ENCODE measurements at places on chromosomes 2 and 18. TPM values are rescaled to one million over a fixed set of nuclear protein-coding genes. Genes with fewer than 3 reads are reported as not detected.

- DNase-seq = peak; percentile 96
Measured at GRCh38 chr2:64859312-64860212, 129.6 kb upstream of the SLC1A4 start.

- peak; percentile 97 for DNase-seq
Measured at GRCh38 chr2:55133467-55134315, 83.4 kb upstream of the RTN4 start.

DNA sequence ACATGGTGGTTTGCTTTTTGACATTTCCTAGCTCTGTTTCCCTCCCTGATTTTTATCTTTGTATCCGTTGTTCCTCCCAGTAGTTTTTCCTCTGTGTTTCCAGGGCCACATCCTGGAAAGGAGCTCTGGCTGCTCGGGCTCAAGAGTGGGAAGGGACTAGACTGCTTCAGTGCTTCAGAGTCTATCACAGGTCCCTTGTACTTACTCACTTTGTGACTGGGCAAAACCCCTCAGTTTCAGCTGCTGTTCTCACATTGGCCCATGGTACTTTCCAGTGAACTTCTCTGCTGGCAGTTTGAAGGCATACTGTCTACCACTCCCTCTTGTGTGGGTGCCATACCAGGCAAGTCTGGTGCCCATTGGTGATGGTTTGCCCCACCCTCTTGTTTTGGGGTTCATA is 7.5 kb upstream of the STAMBP start:
- DNase-seq = no peak

Gene ATL2
- 104 TPM for total RNA-seq

GRCh38 chr2:150601280-150602038 is 114.0 kb upstream of the RND3 start:
- no peak for DNase-seq

Gene STPG4
- not detected for total RNA-seq

DNA sequence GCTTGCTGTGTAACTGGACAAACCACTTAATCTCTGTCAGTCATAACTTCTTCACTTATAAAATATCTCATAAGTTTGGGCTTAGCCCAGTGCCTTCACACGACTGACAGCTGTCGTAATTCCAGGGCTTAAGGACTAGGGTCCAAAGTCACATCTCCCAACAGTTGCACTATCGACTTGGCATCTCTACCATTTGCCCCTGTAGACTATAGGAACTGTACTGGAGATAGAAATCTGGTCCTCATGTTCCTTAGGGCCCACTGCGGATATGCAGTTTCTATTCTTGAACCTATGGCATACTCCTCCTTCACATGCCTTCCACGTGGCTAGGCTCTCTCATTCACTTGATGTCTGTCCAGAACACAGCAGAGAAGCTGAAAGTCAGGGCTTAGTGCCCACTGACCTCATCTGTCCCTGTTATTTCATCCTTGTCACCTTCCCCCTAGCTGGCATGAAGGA is 2.7 kb downstream of the ABHD1 start:
- DNase-seq = no peak

DNA sequence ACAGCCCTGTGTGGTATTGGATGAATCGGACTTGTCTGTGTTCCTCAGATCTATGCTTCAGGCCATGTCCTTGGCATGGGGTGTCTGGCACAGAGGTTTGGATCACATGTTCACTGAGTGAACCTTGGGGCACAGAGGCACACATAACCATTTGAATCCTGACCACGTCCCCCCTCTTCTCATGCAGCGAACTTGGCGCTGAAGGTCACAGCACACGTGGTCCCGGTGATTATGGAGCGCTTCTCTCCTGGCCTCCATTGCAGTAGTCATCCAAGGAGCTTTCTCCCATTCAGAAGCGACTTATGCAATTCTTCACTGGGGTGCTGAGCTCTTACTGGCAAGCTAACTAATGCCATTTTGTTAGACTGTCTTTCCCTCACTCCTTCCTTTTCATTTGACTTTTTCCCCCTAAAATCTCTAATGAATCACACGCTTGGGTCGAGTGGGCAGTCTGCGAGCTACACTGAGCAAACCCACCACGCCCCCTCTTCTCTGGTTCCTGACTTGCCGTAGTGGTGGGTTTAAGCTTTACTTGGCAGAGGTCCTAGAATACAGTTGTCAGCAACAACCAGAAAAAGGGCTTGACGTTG is 59.4 kb downstream of the KCNG2 start:
- DNase-seq = peak; percentile 31

DNA sequence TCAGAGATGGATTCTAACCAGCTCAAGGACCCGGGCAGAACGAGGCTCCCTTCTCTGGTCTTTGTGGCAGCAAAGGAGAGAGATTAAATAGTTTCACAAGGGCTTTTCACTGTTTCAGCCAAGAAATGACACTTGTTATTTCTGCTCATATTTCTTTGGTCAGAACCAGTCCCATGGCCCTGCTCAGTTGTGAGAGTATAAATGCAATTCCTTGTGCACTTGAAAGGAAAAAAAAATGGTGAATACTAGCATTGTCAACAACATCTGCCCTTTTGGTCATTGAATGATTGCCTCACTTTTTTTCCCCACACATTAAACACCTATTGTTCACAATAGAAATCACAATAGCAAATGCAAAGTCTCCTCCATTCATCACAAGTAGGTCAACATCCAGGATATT is 104.4 kb downstream of the RDH14 start:
- no peak for DNase-seq

GRCh38 chr18:40925071-40925541 is 1029.9 kb upstream of the PIK3C3 start:
- DNase-seq = no peak

DNA sequence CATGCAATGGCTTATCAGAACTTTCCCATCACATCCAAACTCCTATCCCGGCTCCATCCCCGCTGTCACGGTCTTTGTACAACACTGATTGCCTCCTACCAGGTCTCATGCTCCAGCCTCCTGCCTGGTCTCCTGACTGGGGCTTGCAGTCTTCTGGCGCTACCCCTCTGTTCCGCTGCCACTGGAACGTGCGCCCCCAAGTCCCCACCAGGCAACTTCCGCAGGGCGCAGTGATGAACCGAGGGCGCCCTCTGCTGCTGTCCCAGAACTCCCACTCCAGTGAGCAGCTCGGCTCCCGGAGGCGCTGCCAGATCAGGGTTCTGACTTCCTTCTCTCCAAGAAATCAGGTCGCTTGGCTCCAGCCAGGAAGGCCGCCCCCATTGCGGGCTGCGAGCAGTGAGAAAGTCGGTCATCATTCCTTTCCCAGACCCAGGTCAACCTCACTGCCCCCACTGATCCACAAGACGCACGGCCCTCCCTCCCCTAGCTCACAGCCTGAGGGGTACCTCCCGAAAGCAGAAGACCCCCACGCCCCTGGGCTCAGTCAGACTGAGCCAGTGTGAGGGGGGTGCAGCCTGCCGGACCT is 43.9 kb upstream of the RAB11FIP5 start:
- DNase-seq = peak; percentile 57

Measured in RPMI7951 (cell line).